Activated CD8-positive, alpha-beta T cell treated with anti-CD3 and anti-CD28 coated beads, Interleukin-2, amount 10 ng/mL, durations not matched to agents 7 days and 5 days (primary cell): ENCODE measurements at places on chromosomes 5 and 9. TPM values are rescaled to one million over a fixed set of nuclear protein-coding genes. Genes with fewer than 3 reads are reported as not detected.

GRCh38 chr9:133869674-133870405, 122.3 kb downstream of the VAV2 start:
- DNase-seq, result peak; percentile 41

GRCh38 chr5:179245031-179245430, 100.2 kb downstream of the ADAMTS2 start:
- no peak for DNase-seq

- no peak for DNase-seq
These were observed 58.3 kb upstream of the NFIL3 start for GRCh38 chr9:91481972-91482371.

DNA sequence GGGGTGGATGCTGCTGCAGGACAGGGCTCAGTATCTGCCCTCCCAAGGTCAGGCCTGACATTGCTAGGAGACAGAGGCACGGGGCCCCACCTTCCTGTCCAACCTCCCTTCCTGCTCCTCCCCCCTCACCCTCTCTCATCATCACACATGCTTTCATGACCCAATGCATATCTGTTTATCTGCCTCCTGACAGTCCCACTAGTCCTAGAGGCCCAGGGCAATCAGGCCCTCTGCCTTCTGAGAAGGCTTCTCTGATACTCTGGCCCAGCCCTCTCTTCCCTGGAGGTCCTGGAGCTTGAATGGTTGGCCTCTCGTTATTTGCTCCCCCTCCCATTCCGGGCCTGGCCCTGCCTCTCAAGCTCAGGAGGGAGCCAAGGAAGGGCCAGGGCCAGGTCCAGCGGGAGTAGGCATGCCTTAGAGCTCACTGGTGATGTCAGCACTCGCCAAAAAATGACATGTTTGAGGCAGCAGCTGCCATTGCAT, 90.6 kb upstream of the SAP30L start:
- no peak for DNase-seq

- DNase-seq, result no peak
These were observed 142.6 kb downstream of the TARS1 start for GRCh38 chr5:33583332-33583731.

- no peak for DNase-seq
These were observed 29.6 kb downstream of the SAR1B start for GRCh38 chr5:134603059-134603458.

COMMD10 gene
- 24.4 TPM for total RNA-seq

GPR21 gene
- total RNA-seq, result 0.63 TPM

ZNF367 gene
- 38.4 TPM for total RNA-seq

ZNF354B gene
- 13.7 TPM for total RNA-seq

C9orf152 gene
- total RNA-seq, result not detected

DNAI1 gene
- not detected for total RNA-seq

EMB gene
- 149 TPM for total RNA-seq
